ENCODE measurements at places on chromosomes 16 and 17.

DNA sequence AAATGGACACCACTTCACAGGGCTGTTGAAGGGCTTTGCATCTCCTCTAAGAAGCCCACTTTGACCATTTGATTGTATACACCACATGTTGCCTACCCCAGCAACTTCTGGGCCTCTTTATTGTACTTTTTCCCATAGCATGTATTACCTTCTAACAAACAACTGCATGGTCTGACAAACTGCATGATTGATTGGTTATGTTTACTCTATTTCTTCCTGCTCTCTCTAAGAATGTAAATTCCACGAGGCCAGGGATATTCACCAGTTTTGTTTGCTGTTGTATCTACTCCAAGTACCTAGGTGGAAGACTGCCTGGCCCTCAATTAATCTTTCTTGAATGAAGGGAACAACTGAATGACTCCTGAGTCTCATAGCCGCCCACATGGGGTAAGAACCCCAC is 22.2 kb upstream of the BBS2 start:
- no peak for DNase-seq

DNA sequence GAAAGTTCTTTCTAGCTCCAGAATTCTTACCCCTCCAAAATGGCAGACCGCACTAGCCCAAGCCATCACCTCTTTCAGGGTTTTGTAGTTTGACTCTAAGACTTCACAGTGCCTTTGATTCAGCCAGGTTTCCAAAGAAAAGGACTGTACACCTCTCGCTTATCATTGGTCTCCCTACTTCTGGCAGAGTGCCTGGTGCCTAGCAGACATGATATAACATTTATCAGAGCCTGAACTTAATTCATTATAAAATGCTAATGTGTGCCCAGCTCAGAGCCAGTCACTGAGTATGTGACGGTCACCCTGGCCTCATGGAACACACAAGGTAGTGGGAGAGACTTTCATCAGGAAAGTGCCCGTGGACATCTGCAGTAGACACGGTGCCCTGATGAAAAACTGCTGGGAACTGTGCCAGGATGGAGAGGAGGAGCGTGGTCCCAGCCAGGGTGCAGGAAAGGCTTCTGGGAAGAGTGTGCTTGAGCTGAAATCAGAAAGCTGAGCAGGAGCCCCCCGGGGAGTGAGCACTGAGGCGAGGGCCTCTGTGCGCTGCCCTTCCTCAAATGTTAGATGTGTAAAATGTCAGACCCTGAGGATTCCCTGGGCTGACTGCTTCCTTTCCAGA is 34.3 kb upstream of the LGALS9 start:
- no peak for DNase-seq

DNA sequence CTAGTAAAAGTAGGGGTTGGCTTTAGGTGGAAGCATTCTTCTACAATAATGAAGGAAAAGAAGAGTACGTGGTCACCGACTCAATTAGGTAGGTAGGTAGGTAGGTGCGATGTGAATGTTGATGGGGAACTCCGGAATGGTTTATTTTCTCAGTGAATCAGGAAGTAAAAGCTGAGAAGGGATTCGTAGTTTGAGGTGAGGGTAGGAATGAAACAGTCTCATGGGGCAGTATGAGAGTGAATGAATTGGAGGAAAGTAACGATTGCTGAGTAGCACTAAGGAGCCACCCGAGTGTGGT is 13.9 kb downstream of the PER1 start:
- DNase-seq = no peak

- no peak for DNase-seq
Observed at GRCh38 chr16:24150282-24150681, 105.9 kb upstream of the CACNG3 start.

DNA sequence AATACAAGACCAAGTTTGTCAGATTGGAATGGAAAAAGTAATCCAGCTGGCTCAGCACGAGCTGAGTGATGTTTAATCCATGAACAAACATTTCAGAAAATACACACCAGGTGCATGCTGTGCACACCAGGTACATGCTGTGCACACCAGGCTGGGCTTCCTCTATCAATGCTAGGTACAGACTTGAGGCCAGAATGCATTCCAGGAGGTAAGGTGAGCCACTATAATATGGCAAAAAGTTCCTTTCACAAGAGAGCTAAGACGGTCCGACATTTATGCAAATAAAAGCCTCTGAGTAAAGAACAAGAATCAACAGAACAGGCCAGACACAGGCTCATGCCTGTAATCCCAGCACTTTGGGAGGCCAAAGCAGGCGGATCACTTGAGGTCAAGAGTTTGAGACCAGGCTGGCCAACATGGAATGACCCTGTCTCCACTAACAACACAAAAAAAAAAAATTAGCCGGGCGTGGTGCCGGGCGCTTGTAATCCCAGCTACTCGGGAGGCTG is 128.2 kb downstream of the ZNF778 start:
- no peak for DNase-seq

DNA sequence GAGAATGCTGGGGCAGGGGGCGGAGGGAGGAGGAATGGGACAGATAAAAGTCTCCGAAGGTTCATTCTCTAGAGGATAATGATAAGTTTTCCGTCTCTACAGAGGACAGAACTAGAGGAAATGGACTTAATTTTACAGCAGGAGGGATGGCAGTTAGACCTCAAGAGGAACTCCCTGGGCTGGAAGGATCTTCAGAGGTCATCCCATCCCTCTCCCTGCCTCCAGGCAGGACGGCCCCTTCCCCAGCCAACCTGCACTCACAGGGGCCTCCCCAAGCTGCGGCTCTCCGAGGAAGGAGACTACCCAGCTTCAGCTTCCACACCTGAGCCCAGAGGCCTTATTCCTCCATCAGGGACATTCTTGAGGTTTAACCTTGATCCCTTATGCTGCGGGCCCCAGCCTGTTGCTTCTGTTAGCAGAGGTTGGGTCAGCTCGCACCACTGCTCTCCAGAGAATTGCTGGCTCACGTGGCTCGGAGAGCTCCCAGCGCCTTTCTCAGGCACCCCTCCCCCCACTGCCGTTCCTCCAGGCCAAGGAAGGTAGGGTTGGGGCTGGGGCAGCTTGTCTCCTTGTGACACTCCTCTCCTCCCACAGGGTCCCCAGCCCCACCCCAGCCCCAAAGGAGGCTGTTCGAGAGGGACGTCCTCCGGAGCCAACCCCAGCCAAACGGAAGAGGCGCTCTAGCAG is 8.5 kb downstream of the ELOB start:
- no peak for DNase-seq

GRCh38 chr16:57276596-57276995 is 7.9 kb downstream of the PLLP start:
- DNase-seq = no peak

DNA sequence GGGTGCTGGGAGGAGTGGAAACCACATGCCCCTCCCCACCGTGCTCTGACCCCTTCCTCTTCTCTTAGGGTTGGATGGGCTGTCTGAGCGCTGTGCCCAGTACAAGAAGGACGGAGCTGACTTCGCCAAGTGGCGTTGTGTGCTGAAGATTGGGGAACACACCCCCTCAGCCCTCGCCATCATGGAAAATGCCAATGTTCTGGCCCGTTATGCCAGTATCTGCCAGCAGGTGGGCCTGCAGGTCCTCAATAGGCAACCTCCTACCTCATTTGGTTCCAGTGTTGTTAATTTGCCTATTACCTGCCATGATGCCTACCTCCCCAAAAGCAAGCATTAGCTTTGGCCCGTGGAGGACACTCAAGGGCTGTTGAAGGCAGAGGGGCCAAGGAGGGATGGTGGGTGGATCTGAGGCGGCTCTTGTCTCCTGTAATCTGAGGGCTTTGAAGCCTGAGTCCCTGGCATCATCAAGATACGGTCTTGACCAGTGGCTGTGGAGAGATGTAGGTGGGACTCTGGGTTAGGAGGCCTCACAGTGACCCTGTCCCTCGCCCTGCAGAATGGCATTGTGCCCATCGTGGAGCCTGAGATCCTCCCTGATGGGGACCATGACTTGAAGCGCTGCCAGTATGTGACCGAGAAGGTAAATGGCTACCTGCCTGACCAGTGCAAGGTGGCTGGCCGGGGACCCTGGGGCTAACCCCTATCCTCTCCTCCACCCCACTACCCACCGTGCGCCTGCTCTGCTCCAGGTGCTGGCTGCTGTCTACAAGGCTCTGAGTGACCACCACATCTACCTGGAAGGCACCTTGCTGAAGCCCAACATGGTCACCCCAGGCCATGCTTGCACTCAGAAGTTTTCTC is 3.4 kb downstream of the ALDOA start:
- peak; percentile 26 for DNase-seq

DNA sequence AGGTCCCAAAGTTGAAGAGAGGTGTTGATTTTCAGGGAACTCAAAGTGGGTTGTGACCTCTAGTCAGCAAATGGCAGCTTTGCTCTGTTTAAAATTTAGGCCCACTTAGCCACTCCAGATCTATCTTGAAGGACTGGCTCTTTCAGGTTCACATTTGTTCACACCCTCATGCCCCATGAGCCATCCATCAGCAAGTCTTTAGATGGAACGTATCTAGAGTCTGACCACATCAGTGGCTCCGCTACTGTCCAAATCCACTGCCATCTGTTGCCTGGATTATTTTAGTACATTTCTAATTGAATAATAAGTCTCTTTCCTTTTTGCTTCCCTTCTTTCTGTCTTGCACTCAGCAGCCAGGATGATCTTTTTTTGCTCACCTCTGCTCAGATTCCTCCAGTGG is 10.5 kb downstream of the ITGB3 start:
- no peak for DNase-seq

GRCh38 chr17:77444628-77444983 is 303.8 kb downstream of the SEC14L1 start:
- no peak for DNase-seq

DNA sequence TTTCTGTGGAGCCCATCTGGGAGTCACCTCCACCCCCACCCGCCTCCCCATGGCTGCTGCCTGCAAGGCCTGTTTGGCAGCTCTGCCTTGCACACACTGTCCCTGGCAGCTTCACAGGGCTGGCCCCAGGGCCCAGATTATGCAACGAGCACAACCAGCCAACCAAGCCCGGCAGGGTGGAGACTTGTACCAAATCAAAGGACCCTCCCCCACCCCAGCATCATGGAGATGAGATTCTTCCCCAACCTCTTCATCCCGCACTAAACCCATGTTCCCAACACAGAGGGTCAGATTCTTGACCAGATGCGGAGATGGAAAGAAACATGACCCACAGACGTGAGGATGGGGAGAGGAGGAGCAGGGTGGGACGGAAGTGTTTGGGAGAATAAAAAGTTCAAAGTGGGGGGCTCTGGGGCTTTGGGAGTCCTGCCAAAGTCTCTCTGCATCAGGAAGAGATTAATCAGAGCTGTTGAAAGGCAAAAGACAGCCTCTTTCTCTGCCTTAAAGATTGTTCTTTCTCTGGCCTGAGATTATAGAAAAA is 3.8 kb downstream of the SMARCD2 start:
- no peak for DNase-seq

DNA sequence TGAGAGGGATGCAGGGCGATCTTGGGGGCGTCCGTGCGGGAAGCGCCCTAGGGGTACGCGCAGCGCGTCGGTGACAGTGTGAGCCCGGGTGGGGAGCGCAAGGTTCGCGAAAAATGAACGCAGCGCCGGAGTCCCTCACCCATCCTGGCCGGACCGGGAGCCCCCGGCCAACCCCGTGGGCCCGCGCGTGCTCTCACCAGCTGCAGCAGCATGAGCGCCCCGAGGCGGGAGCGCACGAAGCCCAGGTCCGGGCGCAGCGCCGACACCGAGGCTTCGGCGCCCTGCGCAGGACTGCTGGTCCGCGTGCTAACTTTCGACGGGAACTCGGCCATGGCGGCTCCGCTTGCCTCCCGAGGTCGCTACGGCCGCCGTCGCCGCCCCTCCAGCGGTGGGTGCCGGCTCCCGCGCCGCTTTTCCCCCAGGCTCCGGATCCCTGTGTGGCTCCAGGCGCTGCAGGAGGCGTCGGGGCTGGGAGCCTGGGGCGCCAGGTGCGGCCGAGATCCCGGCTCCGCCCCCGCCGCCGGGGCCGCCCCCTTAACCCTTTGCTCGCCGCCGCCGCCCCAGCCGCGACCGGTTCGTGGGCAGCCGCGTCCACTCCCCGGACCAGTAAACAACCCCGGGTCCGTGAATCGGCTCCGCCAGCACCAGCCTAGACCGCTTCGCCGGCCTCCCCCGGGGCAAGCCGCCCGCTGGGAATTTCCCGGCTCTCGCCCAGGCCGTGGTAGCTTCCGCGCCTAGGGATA is at the start of gene PLLP:
Gene PLLP (minus strand): TSS at position 464 of the 743 bp plus-strand sequence. CDS start 132 bp downstream, at position 332.
- DNase-seq = no peak

GRCh38 chr16:89721546-89722391 is 432 bp downstream of the ZNF276 start:
- DNase-seq = peak; percentile 85

DNA sequence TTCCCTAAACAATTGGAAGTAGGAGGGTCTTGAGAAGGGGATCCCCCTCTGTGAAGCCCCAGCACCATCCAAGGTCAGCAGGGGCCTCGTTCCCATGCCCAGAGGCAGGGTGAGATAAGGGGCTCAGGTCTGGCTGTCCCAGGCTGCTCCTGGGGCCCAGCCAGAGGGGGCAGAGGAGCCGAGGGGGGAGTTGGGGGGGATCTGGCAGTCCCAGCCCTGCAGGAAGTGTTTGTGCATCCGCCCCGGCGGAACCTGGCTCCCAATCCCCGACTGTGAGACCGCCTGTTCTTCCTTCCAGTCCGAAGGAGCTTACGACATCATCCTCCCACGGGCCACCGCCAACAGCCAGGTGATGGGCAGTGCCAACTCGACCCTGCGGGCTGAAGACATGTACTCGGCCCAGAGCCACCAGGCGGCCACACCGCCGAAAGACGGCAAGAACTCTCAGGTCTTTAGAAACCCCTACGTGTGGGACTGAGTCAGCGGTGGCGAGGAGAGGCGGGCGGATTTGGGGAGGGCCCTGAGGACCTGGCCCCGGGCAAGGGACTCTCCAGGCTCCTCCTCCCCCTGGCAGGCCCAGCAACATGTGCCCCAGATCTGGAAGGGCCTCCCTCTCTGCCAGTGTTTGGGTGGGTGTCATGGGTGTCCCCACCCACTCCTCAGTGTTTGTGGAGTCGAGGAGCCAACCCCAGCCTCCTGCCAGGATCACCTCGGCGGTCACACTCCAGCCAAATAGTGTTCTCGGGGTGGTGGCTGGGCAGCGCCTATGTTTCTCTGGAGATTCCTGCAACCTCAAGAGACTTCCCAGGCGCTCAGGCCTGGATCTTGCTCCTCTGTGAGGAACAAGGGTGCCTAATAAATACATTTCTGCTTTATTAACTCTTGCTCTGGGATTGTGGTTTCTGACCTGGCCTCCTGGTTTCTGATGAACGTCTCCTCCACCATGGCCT is 14.9 kb downstream of the GPRC5C start:
- no peak for DNase-seq

DNA sequence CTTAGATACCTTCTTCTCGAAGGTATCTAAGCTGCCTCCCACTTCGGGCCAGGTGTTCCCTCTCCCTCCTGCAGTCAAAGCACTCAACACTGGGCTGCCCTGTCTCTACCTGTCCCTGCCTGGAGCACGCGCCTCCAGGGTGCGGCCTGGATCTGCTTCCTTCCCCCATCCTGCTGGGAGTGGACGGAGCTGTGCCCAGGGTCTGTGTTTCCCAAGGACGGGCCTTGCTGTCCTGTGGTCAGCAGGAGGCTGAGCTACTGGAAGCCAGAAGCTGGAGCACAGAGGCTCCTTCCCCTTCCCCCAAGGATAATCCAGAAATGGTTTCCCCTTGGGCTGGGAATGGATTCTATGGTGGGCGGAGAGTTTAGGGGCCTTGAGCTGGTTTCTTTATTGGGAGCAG is 16.7 kb downstream of the LLGL2 start:
- DNase-seq = no peak

DNA sequence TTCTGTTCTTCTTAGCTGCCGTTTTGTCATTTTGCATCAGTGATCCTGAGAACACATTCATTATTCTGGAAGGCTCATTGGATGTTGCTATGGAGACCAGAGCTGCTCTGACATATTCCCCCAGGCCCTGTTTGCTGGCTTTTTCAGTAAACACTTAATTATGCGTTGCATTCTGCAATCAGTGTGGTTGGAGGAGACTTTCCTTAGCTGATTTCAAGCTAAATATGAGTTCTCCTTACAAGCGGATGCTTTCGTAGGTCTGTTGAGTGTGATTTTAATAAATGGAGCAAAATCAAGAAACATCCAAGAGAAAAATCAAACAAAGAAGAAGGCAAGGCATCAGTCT is 38.2 kb upstream of the NUDT7 start:
- no peak for DNase-seq
